ENCODE measurements at places on chromosomes 12 and 14. TPM values are rescaled to one million over a fixed set of nuclear protein-coding genes. Genes with fewer than 3 reads are reported as not detected.

The RIPK3 gene
- total RNA-seq, result 11.8 TPM

The LDHB gene
- total RNA-seq, result 1,684 TPM

The CLEC6A gene
- not detected for total RNA-seq

GRCh38 chr14:91919814-91920213 lies 27.7 kb downstream of the FBLN5 start:
- no peak for DNase-seq

Measured in activated CD4-positive, alpha-beta memory T cell treated with anti-CD3 and anti-CD28 coated beads for 36 hours (primary cell).